ENCODE measurements at places on chromosomes 5 and 9. TPM values are rescaled to one million over a fixed set of nuclear protein-coding genes. Genes with fewer than 3 reads are reported as not detected.

DNA sequence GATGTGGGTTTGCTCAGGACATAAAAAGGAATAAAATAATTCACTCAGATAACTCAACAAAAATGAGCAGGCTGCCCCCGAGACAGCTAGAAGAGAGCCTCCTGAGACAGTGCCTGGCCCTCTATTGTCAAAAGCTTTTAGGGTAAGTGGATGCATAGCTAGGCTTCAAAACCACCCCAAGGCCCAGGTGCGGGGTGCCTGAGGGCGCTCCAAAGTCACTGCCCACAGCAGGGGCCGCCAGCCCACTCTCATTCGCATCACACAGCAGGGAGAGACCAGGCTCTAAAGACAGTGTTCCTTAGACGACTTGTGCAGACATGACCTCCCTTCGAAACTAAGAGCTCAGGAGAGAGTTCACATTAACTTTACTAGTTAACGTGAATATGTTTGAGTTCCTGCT, 271.5 kb downstream of the FSTL4 start:
- no peak for DNase-seq
- no peaks in the 10 kb centered on the region for H3K36me3 ChIP-seq
- H3K4me3 ChIP-seq: no peak overlapping the region
- peaks cover 5% of the 10 kb centered on the region for H3K27me3 ChIP-seq
- no peaks in the 10 kb centered on the region for H3K4me1 ChIP-seq
- H3K27ac ChIP-seq: no peak overlapping the region

- H3K36me3 ChIP-seq: no peaks in the 10 kb centered on the region
- peaks cover 2% of the 10 kb centered on the region for H3K27me3 ChIP-seq
- no peak overlapping the region for H3K27ac ChIP-seq
- no peak overlapping the region for H3K4me3 ChIP-seq
- DNase-seq: no peak
- H3K4me1 ChIP-seq: no peaks in the 10 kb centered on the region
These were observed 203.7 kb downstream of the NXNL2 start for GRCh38 chr9:88738709-88739108.

- DNase-seq: no peak
- H3K4me3 ChIP-seq: no peak overlapping the region
- H3K27ac ChIP-seq: no peak overlapping the region
These were observed 263.5 kb downstream of the TAF11L14 start for GRCh38 chr5:17897776-17898175.

- no peak overlapping the region for H3K4me3 ChIP-seq
- peaks cover 2% of the 10 kb centered on the region for H3K27me3 ChIP-seq
- no peak overlapping the region for H3K27ac ChIP-seq
- H3K36me3 ChIP-seq: no peaks in the 10 kb centered on the region
- DNase-seq: no peak
These were observed 28.6 kb downstream of the RASGEF1C start for GRCh38 chr5:180180421-180180820.

GRCh38 chr5:35063414-35063813, 15.7 kb upstream of the AGXT2 start:
- peaks cover 3% of the 10 kb centered on the region for H3K27me3 ChIP-seq
- no peak overlapping the region for H3K4me3 ChIP-seq
- no peak overlapping the region for H3K27ac ChIP-seq
- no peaks in the 10 kb centered on the region for H3K36me3 ChIP-seq

DNA sequence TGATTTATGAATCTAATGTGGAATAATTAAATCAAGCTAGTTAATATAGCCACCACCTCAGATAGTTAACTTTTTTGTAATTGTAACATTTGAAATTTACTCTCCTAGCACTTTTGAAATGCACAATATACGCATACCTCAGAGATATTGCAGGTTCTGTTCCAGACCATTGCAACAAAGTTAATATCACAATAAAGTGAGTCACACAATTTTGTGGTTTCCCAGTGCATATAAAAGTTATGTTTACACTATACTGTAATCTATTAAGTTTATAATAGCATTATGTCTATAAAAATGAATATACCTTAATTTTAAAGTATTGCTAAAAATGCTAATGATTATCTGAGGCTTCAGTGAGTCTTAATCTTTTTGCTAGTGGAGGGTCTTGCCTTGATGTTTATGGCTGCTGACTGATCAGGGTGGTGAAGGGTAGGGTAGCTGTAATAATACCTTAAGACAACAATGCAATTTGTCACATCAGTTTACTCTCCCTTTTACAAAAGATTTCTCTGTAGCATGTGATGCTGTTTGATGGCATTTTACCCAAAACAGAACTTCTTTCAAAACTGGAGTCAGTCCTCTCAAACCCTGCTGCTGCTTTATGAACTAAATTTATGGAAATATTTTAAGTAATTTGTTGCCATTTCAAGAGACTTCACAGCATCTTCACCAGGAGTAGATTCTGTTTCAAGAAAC, 235.1 kb upstream of the ADAMTSL1 start:
- H3K4me3 ChIP-seq: no peak overlapping the region
- no peak overlapping the region for H3K27ac ChIP-seq
- H3K27me3 ChIP-seq: peaks cover 2% of the 10 kb centered on the region
- no peak for DNase-seq

- no peaks in the 10 kb centered on the region for H3K4me1 ChIP-seq
- no peaks in the 10 kb centered on the region for H3K36me3 ChIP-seq
- no peak overlapping the region for H3K4me3 ChIP-seq
- no peak for DNase-seq
These were observed 355.7 kb upstream of the ADAMTSL1 start for GRCh38 chr9:18118268-18118667.

- H3K27ac ChIP-seq: no peak overlapping the region
- no peaks in the 10 kb centered on the region for H3K4me1 ChIP-seq
- no peak overlapping the region for H3K4me3 ChIP-seq
- no peaks in the 10 kb centered on the region for H3K27me3 ChIP-seq
These were observed 39.3 kb downstream of the PRRC1 start for GRCh38 chr5:127556609-127557334.

- H3K36me3 ChIP-seq: no peaks in the 10 kb centered on the region
- DNase-seq: peak; percentile 25
These were observed 19.6 kb upstream of the TMEM252 start for GRCh38 chr9:68560071-68560844.

DNA sequence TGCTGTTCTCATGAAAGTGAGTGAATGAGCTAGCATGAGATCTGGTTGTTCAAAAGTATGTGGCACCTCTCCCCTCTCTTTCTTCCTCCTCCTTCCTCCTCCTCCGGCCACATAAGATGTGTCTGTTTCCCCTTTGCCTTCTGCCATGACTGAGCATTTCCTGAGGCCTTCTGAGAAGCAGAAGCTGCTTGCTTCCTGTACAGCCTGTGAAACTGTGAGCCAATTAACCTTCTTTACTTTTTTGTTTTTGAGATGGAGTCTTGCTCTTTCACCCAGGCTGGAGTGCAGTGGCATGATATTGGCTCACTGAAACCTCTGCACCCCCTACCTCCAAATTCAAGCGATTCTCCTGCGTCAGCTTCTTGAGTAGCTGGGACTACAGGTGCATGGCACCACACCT, 6.1 kb downstream of the S100Z start:
- peak; percentile 9 for DNase-seq
- peak overlapping the region; percentile 61 for H3K4me3 ChIP-seq
- H3K27ac ChIP-seq: peak overlapping the region; percentile 81
- no peaks in the 10 kb centered on the region for H3K27me3 ChIP-seq

DNA sequence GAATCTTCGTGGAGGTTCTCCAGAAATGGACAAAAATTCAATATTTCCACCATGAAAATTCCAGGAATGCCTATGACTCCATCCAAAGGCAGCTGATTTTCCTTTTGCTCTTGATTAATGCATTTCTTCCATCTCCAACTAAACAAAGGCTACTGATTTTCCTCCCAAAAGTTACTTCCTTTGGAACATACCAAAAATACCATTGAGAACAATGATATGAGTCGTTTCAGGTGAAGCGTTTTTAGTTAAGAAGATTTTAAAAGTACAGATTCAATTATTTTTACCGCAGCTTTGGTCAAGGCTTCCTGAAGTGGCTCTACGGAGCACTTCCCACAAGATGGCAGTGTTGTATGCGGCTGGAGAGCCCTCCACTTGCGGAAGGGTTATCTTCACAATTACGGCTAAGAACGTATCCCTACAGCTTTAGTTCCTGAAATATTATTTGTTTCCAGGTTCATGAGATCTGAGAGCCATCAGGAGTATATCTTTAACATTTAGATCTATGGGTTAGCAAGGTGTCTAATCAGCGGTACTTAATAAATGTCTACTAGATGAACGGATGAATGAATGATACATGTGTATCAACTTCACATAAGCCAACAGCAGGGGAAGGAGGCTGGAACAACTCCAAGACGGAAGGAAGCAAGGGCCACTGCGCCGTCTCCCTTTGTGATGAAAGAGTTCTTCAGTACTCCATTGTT, 35.9 kb upstream of the ARSB start:
- no peaks in the 10 kb centered on the region for H3K36me3 ChIP-seq
- no peak overlapping the region for H3K4me3 ChIP-seq
- peak; percentile 14 for DNase-seq
- no peak overlapping the region for H3K27ac ChIP-seq

- no peaks in the 10 kb centered on the region for H3K36me3 ChIP-seq
- peaks cover 24% of the 10 kb centered on the region for H3K4me1 ChIP-seq
- H3K27ac ChIP-seq: no peak overlapping the region
- H3K27me3 ChIP-seq: no peaks in the 10 kb centered on the region
- no peak overlapping the region for H3K4me3 ChIP-seq
- DNase-seq: no peak
These were observed 45.5 kb upstream of the CDC42SE2 start for GRCh38 chr5:131218392-131218791.

DNA sequence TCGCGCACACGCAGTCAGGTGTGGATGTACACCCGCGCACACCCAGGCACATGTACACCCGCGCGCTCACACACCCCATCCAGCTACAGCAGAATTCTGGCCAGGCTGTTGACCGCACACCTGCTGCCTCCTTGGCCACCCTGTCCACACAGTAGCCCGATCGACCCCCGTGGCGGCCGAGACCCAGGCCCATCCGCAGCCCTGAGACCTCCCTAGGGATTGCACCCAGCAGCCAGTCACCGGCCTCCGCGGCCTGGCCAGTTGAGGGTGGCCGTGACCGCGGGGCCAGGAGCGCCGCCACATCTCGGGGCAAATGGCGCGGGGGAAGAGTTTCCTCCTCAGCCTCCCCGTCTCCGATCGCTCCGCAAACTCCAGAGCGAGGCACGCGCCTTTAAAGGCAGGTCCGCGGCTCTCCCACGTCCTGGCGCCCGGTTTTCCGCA, 774 bp upstream of the ADAMTS16 start:
- no peaks in the 10 kb centered on the region for H3K27me3 ChIP-seq
- no peak for DNase-seq
- no peaks in the 10 kb centered on the region for H3K36me3 ChIP-seq
- no peaks in the 10 kb centered on the region for H3K4me1 ChIP-seq

- H3K4me1 ChIP-seq: peaks cover 4% of the 10 kb centered on the region
- no peak overlapping the region for H3K27ac ChIP-seq
- no peaks in the 10 kb centered on the region for H3K27me3 ChIP-seq
- no peak for DNase-seq
- no peak overlapping the region for H3K4me3 ChIP-seq
These were observed 21.7 kb downstream of the XRCC4 start for GRCh38 chr5:83099001-83099400.

- H3K4me1 ChIP-seq: peaks cover 14% of the 10 kb centered on the region
- DNase-seq: no peak
- H3K36me3 ChIP-seq: no peaks in the 10 kb centered on the region
- H3K4me3 ChIP-seq: no peak overlapping the region
- H3K27me3 ChIP-seq: peaks cover 16% of the 10 kb centered on the region
These were observed 55.9 kb upstream of the NKD2 start for GRCh38 chr5:952597-953271.

DNA sequence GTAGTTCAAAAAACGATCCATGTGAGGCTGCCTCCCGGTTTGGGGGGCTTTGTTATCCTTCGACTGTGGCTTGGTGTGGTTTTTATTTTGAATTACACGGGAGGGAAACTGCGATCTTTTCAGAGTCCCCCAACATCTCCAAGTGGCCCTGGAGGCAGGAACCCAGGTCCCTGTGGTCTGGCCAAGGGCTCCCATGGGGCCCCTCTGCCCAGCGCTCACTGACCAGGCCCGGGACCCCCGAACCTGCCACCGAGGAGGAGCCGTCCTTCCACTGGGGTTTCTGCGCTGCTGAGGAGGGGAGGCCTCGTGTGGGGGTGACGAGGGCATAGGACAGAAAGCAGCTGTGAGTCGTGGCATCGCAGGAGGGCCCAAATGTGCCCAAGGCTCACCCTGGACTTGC, 18.1 kb upstream of the SCGB3A1 start:
- no peak for DNase-seq
- H3K27me3 ChIP-seq: peaks cover 2% of the 10 kb centered on the region
- no peak overlapping the region for H3K27ac ChIP-seq

GRCh38 chr5:8436924-8437323, 568.0 kb downstream of the MTRR start:
- DNase-seq: no peak
- no peak overlapping the region for H3K4me3 ChIP-seq
- H3K27ac ChIP-seq: no peak overlapping the region

DNA sequence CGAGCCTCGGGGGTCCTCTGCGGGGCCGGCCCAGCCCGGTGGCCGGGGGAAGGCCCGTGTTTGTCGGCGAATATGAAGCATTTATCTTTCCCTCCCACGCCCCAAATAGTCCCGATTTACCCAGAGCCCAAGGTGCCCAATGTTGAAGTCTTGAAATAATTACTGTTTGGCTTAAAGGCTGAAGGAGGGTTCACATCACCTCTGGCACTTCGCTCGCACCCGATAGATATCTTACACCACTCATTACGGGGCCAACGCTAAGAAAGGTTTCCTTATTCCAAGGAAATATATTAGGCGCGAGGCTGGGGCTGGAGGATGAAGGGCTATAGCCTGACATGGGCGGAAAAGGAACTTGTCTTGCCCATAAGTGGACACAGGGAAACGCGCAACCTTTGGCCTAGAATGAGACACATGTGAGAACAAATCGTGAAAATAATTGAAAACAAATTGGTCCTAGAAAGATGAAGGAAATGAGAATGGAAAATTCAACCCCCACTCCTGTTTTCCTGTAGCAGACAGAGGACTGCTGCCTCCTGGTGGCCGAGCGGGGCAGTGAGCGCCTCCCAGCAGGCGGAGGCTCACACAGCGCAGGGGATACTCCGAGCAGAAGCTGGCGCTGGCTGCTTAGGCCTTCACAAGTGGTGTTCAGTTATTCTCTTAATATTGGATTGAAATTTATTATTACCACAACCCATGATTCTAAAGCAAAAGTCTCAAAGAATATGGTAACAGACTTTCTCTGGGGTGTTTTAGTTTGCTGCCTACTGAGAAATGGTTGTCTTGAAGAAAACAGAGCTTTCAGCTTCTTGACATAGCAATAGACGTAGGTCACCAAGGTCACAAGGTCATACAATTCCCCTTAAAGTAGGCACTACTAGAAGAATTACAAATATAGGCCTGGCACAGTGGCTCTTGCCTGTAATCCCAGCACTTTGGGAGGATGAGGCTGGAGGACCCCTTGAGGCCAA, 7.9 kb downstream of the CCL21 start:
- H3K36me3 ChIP-seq: no peaks in the 10 kb centered on the region
- H3K27me3 ChIP-seq: peaks cover 9% of the 10 kb centered on the region
- peaks cover 8% of the 10 kb centered on the region for H3K4me1 ChIP-seq
- DNase-seq: peak; percentile 62
- H3K27ac ChIP-seq: peak overlapping the region; percentile 37
- peak overlapping the region; percentile 89 for H3K4me3 ChIP-seq

GRCh38 chr5:143536364-143536763, 132.9 kb upstream of the NR3C1 start:
- no peak for DNase-seq
- no peaks in the 10 kb centered on the region for H3K27me3 ChIP-seq
- no peaks in the 10 kb centered on the region for H3K4me1 ChIP-seq
- H3K4me3 ChIP-seq: no peak overlapping the region

TRIM14 gene
- polyA plus RNA-seq: 95.0 TPM

FGD3 gene
- polyA plus RNA-seq: 137 TPM

CD274 gene
- 3.1 TPM for polyA plus RNA-seq

ORM2 gene
- not detected for polyA plus RNA-seq
